Right lobe of liver (tissue), 6 donors: ENCODE measurements at places on chromosomes 11 and 22. TPM values are rescaled to one million over a fixed set of nuclear protein-coding genes. Genes with fewer than 3 reads are reported as not detected.
A peak's percentile ranks its signal among the peaks of the same experiment; 100 is the strongest.

- no peak overlapping the region for H3K27ac ChIP-seq
- no peaks in the 10 kb centered on the region for H3K4me1 ChIP-seq
- DNase-seq: no peak
- H3K27me3 ChIP-seq: no peaks in the 10 kb centered on the region
- no peak overlapping the region for H3K4me3 ChIP-seq
These were observed 153.6 kb upstream of the SORL1-AS1 start for GRCh38 chr11:121606354-121606753.

DNA sequence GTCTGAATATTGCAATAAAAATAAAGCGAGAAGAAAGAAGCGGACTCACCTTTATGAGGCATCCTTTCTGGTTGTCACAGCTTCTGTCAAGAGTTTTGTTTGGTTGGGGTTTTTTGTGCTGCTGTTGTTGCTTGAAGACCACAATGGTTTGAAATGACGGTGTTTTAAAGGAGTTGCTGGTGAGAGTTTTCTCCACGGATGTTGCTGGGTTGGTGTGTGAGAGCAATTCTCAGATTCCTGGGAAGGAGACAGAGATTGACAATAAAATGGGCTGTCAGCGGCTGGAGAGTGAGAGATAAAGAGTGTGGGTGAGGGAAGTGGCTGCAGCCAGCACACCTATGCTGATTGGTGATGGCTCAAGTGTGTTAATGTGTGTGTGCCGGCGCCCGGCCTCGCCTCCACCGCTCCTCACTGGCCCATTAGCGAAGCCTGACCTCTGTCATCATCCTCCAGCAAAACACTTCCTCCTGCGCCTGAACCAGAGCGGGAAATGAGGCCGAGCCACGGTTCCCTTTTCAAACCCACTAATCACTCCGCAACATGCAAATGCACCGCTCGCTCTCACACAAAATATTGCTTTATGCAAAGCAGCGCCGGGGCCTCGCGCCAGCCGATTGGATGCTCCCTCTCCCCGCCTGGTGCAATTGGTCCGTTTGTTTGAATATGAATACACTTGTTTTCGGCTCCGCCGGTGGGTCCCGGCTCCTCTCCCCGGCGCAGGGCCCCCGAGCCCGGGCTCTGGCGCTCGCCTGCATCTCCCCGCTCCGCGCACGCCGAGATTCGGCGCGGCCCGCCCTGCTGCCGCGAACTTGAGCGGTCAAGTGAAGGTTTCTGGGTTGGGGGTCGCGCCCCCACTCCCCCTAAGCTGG, at the start of gene PAX6:
PAX6 (minus strand) TSS at position 544 of the 869 bp plus-strand sequence. CDS start 4,911 bp downstream, outside the sequence.
- no peak within 1 kb of the TSS for H3K27ac ChIP-seq
- H3K4me3 ChIP-seq: peak within 1 kb of the TSS; percentile 42
- no peaks in the 10 kb centered on the region for H3K4me1 ChIP-seq
- H3K27me3 ChIP-seq: peaks cover 46% of the 10 kb centered on the region
- DNase-seq: no peak
- no peaks in the 10 kb centered on the region for H3K36me3 ChIP-seq

- no peaks in the 10 kb centered on the region for H3K27me3 ChIP-seq
- H3K36me3 ChIP-seq: no peaks in the 10 kb centered on the region
- no peak overlapping the region for H3K4me3 ChIP-seq
- H3K4me1 ChIP-seq: no peaks in the 10 kb centered on the region
- DNase-seq: no peak
These were observed 773.0 kb upstream of the LUZP2 start for GRCh38 chr11:23723861-23724260.

- no peak for DNase-seq
- H3K27ac ChIP-seq: no peak overlapping the region
- no peaks in the 10 kb centered on the region for H3K4me1 ChIP-seq
- no peak overlapping the region for H3K4me3 ChIP-seq
- no peaks in the 10 kb centered on the region for H3K36me3 ChIP-seq
These were observed 1.7 kb downstream of the APOL5 start for GRCh38 chr22:35719212-35719875.

The CDC45 gene
- total RNA-seq: 0.55 TPM

The PTPN5 gene
- not detected for total RNA-seq

The AP1B1 gene
- total RNA-seq: 63.2 TPM

- no peak overlapping the region for H3K4me3 ChIP-seq
- no peaks in the 10 kb centered on the region for H3K4me1 ChIP-seq
- H3K27me3 ChIP-seq: no peaks in the 10 kb centered on the region
- no peak overlapping the region for H3K27ac ChIP-seq
- DNase-seq: no peak
These were observed 17.4 kb downstream of the RASD2 start for GRCh38 chr22:35558031-35558430.

DNA sequence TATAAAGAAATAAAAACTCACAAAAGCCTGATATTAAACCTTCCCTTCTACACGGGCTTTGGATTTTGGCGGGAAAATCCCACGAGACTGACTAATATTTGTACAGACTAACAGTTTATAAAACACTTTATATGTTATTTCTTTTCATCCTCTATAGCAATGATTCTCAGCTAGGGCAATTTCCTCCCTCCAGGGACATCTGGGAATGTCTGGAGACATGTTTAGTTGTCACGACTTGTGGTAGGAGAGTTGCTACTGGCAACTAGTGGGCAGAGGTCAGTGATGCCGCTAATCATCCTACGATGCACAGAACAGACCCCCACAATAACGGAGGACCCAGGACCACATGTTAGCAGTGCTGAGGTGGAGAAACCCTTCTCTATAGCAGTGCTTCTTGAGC, 304.8 kb upstream of the PITPNB start:
- H3K27ac ChIP-seq: no peak overlapping the region
- no peaks in the 10 kb centered on the region for H3K27me3 ChIP-seq
- H3K4me1 ChIP-seq: no peaks in the 10 kb centered on the region
- no peaks in the 10 kb centered on the region for H3K36me3 ChIP-seq
- H3K4me3 ChIP-seq: no peak overlapping the region
- DNase-seq: no peak

The DRD2 gene
- total RNA-seq: not detected

GRCh38 chr22:32063701-32064100, 20.6 kb downstream of the SLC5A1 start:
- H3K27me3 ChIP-seq: no peaks in the 10 kb centered on the region
- no peaks in the 10 kb centered on the region for H3K4me1 ChIP-seq
- H3K4me3 ChIP-seq: no peak overlapping the region
- DNase-seq: no peak
- no peaks in the 10 kb centered on the region for H3K36me3 ChIP-seq

GRCh38 chr11:122137078-122137793, 21.2 kb upstream of the BLID start:
- H3K4me3 ChIP-seq: no peak overlapping the region
- H3K36me3 ChIP-seq: no peaks in the 10 kb centered on the region
- no peak for DNase-seq
- H3K4me1 ChIP-seq: no peaks in the 10 kb centered on the region

The YPEL4 gene
- total RNA-seq: 0.37 TPM

DNA sequence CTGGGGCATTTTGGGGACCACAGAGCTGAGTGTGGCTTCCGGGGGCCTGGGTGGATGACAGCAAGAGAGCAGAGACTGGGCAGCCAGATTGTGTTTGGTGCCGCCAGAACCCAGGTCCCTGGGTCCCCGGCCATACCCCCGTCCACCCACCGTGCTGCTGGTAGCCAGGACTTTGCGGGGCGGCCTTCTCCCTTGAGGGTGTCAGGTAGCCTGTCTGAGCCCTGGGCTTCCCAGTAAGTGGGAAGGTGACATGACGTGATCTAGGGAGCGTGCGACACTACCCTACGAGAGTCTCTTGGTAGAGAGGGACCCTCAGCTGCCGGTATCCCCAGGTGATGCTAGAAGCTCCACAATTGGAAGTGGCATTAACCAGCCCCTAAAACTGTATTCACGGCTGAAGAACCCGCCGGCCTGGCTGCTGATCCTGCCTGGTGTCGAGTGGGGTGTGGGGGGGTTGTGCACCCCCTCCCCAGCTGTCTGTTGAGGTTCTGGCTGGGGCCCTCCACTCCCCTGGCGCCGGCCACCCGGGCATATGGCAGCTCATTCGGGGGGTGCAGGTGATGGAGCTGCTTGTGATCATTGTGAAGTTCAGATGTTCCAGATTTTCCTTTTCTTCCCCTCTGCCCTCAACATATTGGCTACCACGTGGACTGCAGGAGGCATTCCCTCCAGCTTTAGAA, 66.9 kb downstream of the MPPED1 start:
- H3K4me3 ChIP-seq: no peak overlapping the region
- no peaks in the 10 kb centered on the region for H3K27me3 ChIP-seq
- no peaks in the 10 kb centered on the region for H3K4me1 ChIP-seq
- H3K36me3 ChIP-seq: no peaks in the 10 kb centered on the region
- DNase-seq: no peak

DNA sequence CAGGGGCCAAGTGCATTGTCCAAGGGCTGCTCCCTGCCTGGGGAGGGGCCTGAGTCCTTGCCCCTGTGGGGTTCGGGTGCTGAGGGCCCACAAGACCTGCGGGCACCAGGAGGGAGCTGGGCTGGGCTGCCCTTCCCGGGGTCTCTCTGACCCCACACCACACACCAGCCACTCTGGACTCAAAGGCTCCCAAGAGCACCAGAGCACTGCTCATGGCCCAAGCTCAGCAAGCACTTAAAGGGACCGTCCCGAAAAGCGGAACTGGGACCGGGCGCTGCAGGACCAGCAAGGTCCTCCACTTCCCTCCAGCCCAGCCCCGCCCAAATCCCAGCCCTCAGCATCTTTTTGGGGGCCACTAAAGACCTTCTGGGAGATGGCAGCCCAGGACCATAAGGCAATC, 5.3 kb downstream of the LSP1 start:
- H3K4me3 ChIP-seq: no peak overlapping the region
- no peak overlapping the region for H3K27ac ChIP-seq
- H3K27me3 ChIP-seq: no peaks in the 10 kb centered on the region
- no peaks in the 10 kb centered on the region for H3K4me1 ChIP-seq

The OR10D3 gene
- not detected for total RNA-seq

GRCh38 chr22:17580441-17581031, 17.2 kb downstream of the SLC25A18 start:
- no peak overlapping the region for H3K4me3 ChIP-seq
- no peak overlapping the region for H3K27ac ChIP-seq
- H3K36me3 ChIP-seq: no peaks in the 10 kb centered on the region
- H3K27me3 ChIP-seq: no peaks in the 10 kb centered on the region
- peak; percentile 76 for DNase-seq
- peaks cover 36% of the 10 kb centered on the region for H3K4me1 ChIP-seq
